ENCODE measurements at places on chromosomes 7 and 10.
A peak's percentile ranks its signal among the peaks of the same experiment; 100 is the strongest.

DNA sequence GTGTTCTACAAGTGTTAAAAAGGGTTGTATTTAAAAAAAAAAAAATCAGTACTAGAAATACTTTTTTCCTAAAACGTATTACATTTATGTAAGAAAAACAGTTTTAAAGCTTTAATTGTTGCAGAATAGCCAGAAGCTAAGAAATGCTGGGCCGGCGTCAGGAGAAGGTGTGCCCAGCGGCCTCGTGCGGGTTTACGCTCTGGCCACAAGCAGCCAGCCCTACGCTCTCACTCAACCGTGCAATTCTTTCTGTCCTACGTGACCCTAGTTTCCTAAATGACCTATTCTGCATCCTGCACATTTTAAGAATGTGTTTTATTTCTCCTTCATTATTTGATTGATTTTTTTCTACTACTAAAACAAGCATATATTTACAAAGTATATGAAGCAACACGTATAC, 279.7 kb upstream of the KLF14 start:
- no peak for DNase-seq

DNA sequence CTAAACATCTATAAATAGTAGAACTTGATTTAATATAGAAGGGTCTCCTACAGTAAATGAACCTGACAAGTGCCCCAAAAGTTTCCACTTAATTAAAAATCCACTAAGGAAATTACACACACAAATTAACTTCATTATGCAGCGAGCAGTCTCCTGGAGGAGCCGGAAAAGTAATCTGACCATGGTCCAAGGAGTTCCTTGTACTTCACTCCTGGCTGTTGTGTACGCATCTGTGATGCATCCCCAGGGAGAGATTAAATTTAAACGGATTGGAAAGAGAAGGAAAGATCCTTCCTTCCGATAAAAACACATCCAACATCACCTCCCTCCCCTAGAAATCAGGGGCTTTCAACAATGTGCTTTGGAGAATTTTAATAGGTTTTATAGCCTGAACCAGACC, 85.5 kb downstream of the PARD3 start:
- no peak for DNase-seq

GRCh38 chr10:83553366-83553765, 585.9 kb upstream of the GHITM start:
- no peak for DNase-seq

DNA sequence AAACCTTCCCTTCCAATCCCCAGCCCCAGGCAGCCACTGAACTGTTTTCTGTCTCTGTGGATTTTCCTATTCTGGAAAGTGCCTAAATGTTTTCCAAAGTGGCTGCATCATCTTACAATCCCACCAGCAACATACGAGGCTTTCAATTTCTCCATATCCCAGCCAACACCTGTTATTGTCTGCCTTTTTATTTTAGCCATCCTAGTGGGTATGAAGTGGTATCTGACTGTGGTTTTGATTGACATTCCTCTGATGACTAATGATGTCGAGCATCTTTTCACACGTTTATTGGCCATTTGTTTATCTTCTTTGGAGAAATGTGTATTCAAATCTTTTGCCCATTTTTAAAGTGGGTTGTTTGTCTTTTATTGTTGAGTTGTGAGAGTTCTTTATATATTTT, 6.2 kb upstream of the SMC3 start:
- DNase-seq, result no peak

DNA sequence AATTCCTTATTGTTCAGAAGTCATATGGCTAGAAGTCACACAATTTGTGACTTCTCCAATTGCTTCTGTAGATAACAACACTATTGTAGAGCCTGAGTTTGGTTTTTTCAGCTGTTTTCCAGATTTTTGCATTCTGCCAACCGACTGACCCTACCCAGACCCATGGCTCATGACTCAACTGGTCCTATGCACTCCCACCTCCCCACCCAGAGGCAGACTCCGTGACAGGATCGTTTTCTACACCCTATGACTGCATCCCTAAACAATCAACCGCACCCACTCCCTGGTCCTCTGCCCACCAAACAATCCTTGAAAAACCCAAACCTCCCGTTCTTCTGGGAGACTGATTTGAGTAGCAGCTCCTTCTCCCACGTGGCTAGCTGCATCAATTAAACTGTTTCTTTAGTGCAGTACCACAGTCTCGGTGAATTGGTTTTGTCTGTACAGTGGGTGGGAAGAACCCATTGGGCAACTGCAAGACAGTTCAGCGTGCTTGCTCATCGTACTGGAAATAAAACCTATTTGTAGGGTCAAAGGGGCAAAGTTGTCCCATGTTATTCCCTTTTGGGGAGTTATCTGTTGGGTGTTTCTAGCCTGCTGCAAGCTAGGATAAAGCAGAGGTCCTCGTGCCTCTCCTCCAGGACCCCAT, 150.3 kb upstream of the FAM20C start:
- no peak for DNase-seq

GRCh38 chr10:13773043-13773442, 186.3 kb downstream of the PRPF18 start:
- no peak for DNase-seq

- DNase-seq, result no peak
These were observed 651.1 kb downstream of the SORCS1 start for GRCh38 chr10:106513352-106513771.

- no peak for DNase-seq
These were observed 111.2 kb upstream of the PTN start for GRCh38 chr7:137454767-137455166.

- DNase-seq, result no peak
These were observed 75.9 kb upstream of the YAE1 start for GRCh38 chr7:39490296-39490695.

- DNase-seq, result no peak
These were observed 123.7 kb upstream of the ADAM12 start for GRCh38 chr10:126511917-126512479.

GRCh38 chr10:22573820-22574569, 140.4 kb downstream of the PIP4K2A start:
- no peak for DNase-seq

GRCh38 chr7:37225285-37225969, 223.2 kb downstream of the ELMO1 start:
- DNase-seq, result no peak

- no peak for DNase-seq
These were observed 226.4 kb downstream of the KIAA1217 start for GRCh38 chr10:24435374-24435773.

DNA sequence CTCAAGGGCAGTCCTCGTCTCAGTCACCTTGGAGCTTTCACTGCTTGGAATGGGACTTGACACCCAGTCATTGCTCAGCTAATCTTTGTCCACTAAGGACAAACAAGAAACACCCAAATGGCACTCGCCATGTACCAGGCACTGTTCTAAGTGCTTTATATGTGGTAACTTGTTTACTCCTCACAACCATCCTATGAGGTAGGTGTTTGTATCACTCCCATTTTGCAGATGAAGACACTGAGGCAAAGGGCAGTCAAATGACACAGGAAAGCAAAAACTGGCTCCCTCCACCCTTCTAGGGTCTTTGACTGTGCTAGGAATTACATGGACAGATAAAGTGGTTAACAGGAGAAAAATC, 24.7 kb downstream of the DNAJB12 start:
- DNase-seq, result no peak

- no peak for DNase-seq
These were observed 98.0 kb upstream of the PIK3CG start for GRCh38 chr7:106767078-106767477.

GRCh38 chr7:94301024-94301586, 93.6 kb upstream of the COL1A2 start:
- DNase-seq, result peak; percentile 68

DNA sequence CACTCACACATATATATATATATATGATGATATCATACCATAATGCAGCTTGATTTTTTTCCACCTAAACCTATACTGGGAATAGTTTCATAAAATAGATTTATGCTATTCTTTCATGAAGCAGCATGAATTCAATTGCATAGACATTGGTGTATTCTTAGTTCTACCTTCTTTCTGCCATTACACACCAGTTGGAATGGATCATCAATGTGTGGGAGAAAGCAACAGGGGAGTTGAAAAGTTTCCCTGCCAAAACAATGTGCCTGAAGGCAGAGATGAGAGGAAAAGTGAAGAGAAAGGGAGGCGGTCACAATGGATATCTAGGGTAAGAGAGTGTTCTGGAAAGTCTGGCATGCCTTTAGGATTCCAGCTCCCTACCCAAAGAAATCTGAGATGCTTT, 25.2 kb upstream of the ACSL5 start:
- DNase-seq, result no peak

- DNase-seq, result no peak
These were observed 174.2 kb upstream of the IMMP2L start for GRCh38 chr7:111736552-111736874.

GRCh38 chr10:44325157-44325556, 59.7 kb downstream of the CXCL12 start:
- DNase-seq, result no peak

DNA sequence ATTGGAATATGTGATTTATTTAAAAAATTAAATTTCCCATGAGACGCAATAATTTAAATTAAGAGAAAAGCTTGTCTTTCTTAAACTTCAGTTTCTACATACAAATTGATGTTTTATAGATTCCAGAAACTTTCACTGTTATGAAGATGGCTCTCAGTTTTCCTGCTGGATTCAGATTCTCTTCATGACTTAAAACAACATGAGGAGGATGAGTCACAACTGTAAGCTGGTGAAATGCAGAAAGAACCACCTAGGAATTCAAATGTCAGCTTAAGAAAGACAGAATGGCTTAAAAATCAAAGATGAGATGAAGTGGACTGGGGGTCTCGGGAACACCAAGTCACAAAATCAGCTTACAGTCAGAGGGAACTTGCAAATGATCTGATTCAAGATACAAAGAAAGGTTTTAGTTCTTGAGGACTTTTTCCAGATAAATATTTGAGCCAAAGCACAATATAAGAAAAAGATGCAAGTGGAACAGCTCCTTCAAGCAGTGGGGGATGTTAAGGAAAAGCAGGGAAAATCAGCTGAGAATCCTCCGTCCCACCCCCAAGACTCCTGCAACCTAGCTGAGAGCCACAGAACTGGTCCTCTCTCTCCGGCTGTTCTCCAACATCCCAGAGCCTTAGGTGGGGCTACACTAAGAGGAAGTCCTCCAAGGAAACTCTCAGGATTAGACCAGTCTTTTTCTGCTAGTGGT, 279.8 kb downstream of the KCNMA1 start:
- no peak for DNase-seq

DNA sequence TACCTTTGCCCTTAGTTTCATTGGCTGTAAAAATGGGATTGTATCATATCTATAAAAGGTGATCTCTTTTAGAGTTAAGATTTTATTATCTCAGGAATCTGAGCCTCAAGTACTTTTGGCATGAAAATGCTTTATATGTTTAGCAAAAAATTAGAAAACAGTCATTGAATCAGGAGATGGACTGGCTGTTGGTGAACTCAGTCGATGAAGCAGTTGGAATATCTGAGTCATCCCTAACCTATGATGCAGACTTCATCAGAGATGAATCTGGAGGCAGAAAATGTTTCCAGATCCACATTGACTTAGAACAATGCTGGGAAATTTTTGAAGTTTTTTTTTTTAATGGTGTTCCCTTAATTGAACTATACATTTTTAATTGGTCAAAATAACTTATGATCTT, 228.5 kb downstream of the SLC25A13 start:
- DNase-seq, result no peak

DNA sequence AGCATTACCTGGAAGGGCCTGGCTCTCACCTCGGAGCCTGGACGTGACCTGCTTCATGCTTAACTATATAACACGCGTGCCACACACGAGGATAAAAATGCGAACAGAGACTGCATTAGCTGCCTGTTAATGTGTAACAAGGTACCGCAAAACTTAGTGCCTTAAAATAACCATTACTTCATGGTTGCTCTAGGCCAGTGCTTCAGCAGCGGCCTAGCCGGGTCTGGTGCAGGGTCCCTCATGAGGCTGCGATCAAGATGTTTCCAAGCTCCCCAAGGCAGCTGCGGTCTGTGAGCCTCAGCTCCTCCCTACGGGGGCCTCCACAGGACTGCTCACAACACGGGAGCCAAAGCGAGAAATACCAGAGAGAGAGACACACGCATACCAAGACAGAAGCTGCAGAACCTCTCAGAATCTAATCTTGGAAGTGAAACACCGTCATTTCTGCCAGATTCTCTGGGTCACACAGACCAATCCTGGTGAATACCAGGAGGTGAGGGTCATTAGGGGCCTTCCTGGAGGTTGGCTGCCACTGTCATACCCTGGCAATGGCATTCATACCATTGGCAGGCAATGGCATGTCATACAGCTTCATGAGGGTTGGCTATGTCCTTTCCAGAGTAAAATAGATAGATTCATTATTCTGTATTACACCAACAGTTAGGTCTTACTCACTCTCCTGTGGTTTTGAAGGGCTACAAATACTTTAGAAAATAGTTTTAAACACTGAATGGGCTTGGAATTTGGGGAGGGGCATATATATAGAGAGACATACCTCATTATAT, 94.5 kb downstream of the HIPK2 start:
- DNase-seq, result no peak

DNA sequence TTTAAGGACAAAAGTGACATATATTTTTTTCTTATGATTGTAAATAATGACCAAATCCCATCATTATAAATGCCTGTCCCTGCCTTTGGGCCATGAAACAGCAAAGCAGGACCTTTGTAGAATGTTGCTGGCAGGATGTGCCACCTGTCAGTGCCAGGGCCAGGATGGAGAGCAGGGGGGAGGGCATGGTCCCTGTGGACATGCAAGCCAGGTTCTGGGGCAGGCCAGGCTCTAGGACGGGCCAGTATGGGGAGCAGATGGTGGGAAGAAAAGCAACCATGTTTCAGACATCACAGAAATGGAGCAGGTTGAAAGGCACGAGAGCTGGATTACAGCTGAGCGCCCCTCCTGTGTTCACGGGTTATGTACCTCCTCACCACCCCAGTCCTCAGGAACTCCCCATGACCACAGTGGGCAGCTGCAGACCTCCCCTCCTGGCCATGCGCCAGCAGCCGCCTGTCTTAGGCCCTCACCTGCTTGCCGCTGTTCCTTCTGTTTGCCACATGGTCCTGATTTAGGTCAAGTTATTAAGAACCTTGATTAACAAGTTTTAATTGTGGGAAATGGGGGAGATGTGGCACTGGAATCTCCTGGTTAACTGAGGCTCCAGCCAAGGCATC, 210.4 kb downstream of the PAXIP1 start:
- DNase-seq, result no peak

All from chondrocyte (in vitro differentiated cells).